ENCODE measurements at places on chromosomes 4 and X. TPM values are rescaled to one million over a fixed set of nuclear protein-coding genes. Genes with fewer than 3 reads are reported as not detected.

DNA sequence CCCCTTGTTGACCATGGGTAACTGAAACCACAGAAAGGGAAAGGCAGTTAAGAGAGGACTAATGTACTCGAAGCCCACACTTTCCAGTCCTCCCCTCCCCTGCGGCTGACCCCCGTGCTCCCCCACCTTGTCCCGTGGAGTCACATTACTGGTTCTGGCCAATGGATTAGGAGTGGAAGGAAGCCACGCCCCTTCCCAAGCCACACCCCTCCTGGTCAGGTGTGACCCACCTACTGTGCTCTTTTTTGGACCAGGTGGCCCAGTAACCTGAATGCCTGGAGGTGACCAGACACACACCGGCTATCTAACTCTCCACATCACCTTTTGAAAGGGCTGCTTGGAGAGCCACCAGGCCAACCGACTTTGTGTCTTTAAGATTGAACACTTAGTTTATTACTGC is 109.3 kb upstream of the MSX1 start:
- DNase-seq, result no peak

DNA sequence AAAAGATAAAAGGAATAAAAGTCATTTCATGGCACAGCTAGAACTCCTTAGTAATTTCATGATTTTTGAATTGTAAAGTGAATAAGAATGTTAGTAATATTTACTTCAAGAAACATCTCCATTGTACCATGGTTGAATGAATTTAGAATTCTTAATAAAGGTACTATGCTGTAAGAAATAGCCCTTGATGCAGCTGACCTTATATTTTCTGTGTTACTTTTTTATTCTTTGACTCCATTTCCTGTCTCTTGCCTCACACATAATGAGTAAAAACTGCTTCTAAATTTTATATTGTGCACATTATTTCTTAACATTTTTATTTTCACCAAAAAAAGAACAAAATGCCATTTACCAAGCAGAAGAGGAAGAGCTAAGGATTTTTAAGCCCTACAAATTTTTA is 81.9 kb upstream of the PDHA2 start:
- DNase-seq, result no peak

Gene SLC38A5
- total RNA-seq, result 2.2 TPM

GRCh38 chrX:148371291-148371690 is 129.1 kb upstream of the AFF2 start:
- no peak for DNase-seq

DNA sequence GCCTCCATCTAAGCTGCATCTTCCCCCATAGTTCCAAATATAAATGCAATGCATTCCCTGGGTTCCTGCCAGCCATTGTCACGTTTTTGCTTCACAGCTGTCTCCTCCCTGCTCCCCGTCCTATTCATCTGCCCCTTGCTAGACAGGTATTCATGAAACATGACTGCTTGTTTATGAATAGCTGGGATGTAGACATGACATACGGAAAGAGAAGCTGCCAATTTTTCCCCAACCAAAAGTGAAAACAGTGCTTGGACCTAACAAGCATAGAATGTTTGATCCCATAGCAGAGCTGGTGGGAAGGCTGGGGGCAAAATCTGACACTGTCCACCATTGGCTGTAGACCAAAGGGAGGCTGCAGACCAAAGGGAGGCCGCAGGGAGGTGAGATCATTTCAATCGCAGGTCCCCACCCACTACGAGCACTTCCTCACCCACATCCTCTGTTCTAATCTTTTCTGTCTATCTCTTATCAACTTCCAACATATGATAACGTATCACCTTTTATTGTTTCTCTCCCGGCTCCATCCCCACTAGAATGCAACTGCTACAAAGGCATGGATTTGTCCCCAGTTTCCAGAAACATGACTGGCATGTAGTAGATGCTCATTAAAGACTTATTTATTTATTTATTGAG is 8.5 kb upstream of the GYG2 start:
- DNase-seq, result no peak

Gene EDA2R
- 7.7 TPM for total RNA-seq

GRCh38 chr4:134390319-134390718 is 188.7 kb upstream of the PABPC4L start:
- no peak for DNase-seq

GRCh38 chr4:101264993-101265815 is 82.1 kb downstream of the PPP3CA start:
- no peak for DNase-seq

GRCh38 chr4:101294597-101294996 is 52.7 kb downstream of the PPP3CA start:
- no peak for DNase-seq

DNA sequence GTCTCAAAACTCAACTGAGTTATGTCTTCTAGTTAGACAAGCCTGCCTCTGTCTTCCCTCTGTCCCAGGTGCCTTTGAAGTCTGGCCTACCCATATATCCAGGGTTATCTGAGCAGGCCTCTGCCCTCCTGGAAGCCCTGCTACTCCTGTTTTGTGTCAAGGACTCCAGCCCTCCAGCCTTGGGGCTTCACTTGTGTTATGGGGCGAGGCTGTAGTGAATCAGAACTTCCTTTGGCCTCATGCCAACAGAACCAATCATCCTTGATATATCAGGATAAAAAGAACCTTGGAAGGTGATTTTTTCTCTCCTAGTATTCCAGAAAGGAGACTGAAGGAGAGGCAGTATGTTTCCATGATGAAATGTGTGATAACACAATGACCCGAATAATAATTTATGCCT is 8.9 kb upstream of the ADGRG4 start:
- no peak for DNase-seq

DNA sequence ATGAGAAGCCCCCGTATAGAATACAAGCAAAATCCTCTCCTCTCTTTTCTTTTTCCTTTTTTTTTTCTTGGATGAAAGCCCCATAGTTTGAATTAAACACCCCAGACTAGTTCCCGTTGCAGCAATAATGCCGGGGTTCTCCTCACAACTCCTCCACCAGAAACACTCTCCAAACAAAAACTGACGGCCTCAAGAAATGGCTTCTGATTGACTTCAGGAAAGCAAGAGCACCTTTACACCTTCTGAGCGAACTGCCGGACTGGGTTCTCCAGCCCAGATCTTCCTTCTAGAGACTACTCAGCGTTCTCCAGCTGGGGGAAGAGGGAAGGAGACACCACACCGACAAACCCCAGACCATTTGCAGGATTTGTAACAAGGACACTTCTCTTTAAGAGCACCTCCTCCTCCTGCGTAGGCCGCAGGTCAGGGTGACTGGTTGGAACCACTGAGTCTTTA is 4.0 kb downstream of the HAND2 start:
- no peak for DNase-seq

- DNase-seq, result no peak
These were observed 5.5 kb downstream of the PPP2R2C start for GRCh38 chr4:6466756-6467381.

- DNase-seq, result no peak
These were observed 118.4 kb downstream of the CPZ start for GRCh38 chr4:8710946-8711345.

GRCh38 chr4:40990236-40990898 is 224.0 kb downstream of the APBB2 start:
- DNase-seq, result no peak

- DNase-seq, result no peak
These were observed 166.6 kb downstream of the LHFPL1 start for GRCh38 chrX:112513154-112513553.

Gene RTL5
- total RNA-seq, result 2.7 TPM

Gene TDO2
- total RNA-seq, result 1.3 TPM

- peak; percentile 81 for DNase-seq
These were observed at the start of gene NHS for GRCh38 chrX:17374619-17375366. Gene NHS (plus strand): TSS chrX:17375200. CDS start chrX:17375758, 558 bp downstream.

Gene ALB
- total RNA-seq, result 0.61 TPM

- no peak for DNase-seq
These were observed 7.2 kb upstream of the FAM9C start for GRCh38 chrX:13051529-13052172.

DNA sequence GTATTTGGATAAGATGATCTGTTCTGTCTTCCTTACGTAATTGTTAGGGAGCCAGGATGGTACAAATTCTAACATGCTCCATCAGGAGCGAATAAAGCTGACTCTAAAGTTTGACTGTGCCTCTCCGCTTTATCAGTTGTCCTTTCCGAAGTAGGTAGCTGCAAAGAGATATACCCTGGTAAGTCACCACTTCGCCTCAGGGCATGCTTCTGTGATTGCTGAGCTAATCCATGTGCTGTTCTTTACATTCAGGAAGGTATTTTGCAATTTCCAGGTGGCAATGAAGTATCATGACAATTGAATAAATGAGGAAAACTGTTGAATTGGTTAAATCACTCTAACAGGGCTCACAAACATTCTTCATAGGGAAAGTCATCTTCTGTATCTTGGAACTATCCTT is 38.9 kb downstream of the KIT start:
- DNase-seq, result no peak

- no peak for DNase-seq
These were observed 181.0 kb downstream of the AASDH start for GRCh38 chr4:56206258-56206657.

DNA sequence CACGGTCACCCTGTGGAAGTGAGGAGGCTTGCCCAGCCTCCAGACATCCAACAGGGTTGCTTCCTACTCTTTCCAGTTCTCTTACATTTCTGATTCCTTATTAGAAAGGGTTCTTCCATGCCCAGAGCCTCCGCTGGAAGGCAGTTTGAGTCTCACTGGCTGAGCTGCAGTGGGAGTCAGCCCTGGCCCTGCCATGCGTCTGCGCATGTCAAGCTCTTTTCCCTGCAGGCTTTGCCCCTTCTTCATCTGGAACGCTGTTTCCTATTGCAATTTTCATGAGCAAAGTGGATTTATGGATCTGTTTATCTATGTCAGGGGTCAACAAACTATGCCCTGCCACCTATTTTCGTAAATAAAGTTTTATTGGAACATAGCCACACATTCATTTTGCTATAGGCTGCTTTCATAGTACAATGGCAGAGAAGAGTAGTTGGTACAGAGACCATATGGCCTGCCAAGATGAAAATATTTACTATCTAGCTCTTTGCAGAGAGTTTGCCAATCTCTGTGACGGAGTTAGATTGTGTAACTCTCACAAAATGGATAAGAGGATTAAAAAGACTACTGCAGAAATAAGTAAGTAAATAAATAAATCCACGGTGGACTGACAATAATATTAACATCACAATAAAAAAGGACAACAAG is 3.9 kb upstream of the CHRNA9 start:
- DNase-seq, result no peak

- DNase-seq, result no peak
These were observed 88.1 kb downstream of the FSTL5 start for GRCh38 chr4:162075726-162076125.

DNA sequence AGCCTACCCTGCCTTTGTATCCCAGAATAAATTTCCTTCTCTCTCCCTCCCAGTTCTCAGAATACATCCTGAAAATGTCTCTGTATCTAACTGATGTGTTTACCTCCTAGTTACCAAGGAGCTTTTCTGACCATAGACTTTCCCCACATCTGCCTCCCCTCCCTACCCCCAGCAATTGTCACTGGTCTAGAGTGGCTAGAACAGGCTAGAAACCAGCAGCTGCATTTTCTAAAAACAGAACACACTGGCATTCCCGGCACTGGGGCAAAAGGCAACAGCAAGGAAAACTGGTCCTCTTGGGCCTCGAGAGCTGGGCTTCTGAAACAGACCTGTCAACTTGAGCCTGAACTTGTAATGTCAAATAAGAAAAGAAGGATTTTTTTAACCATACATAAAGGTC is 16.4 kb downstream of the TASL start:
- DNase-seq, result no peak

- no peak for DNase-seq
These were observed 13.8 kb downstream of the SLC25A5 start for GRCh38 chrX:119482041-119482440.

DNA sequence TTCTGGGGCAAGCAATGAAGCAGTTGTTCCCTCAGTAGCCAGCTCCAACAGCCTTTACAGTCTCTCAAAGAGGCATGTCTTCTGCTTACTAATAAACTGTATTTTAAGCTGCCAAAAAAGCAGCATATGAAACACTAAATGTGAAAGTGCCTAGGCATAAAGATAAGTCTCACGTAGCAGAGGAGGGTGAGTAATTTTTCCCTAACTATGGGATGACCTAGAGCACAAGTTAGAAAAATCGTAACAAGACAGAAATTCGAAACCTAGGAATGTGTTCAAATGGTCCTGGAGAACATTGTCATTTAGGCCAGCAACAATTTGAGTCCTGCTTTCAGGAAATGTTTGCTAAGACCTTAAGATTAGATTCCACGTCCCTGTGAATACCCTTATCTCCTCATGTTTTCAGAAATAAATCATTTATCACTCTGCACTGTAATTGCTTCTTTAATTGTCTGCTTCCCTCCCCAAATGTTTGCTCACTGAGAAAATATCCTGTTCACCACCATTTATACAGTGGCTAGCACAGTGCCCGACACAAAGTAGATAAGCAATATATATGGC is 222.2 kb downstream of the KCNIP4 start:
- DNase-seq, result no peak

DNA sequence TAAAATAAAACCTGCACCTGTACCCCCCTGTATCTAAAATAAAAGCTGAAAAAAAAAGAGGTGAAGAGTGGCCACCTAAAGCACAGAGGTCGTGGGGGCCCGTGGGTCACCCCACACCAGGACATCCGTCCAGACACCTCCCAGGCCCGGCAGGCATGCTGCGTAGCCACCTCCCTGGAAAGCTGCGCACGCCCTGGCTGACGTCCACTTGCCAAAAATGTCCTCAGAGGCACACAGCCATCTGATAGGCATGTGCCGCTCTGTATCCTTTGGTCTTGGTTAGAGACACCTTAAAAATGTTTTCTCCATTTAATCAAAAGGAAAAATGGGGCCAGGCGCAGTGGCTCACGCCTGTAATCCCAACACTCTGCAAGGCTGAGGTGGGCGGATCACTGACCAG is 17.7 kb downstream of the FAM53A start:
- DNase-seq, result no peak

DNA sequence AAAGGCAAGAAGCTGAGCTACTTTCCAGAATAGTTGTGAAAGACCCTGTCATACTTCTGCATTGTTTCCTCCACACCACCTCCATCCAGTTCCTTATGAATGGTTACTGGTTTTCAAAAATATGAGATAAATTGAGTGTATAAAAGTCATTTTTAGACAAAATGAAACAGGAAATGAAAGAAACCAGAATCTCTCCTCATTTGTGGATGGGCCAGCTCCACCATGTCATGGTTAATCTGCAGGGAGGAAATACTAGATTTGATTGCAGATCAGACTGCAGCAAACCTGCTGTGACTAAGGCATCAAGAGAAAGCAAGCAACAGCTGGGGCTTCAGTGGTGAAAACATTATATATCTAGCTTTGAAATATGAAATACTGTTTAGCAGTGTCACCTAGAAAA is 23.8 kb downstream of the F9 start:
- DNase-seq, result no peak

- no peak for DNase-seq
These were observed 1180.9 kb upstream of the ADGRL3 start for GRCh38 chr4:60019180-60019579.

Gene NDNF
- total RNA-seq, result 6.9 TPM

DNA sequence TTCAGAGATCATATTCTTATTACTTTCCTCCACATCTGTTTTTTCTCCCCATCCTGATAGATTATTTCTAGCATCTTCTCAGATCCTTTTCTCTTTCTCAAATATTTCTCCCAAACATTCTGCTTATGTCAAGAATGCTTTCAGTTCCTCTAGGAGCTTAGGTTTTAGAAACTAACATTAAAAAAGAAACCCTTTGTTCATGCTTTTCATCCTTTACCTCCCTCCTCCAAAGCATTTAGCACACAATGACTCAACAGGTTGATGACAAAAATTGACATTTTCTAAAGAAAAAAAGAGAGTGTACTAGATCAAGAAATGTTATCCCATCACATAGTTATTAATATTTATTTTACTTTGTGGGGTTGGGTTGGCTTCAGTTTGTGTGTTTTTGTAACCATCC is 16.5 kb upstream of the ALB start:
- no peak for DNase-seq

- DNase-seq, result no peak
These were observed 58.7 kb downstream of the RASGEF1B start for GRCh38 chr4:81412946-81413495.

Gene CT45A7
- not detected for total RNA-seq
